ENCODE measurements at places on chromosomes 13 and 19.

DNA sequence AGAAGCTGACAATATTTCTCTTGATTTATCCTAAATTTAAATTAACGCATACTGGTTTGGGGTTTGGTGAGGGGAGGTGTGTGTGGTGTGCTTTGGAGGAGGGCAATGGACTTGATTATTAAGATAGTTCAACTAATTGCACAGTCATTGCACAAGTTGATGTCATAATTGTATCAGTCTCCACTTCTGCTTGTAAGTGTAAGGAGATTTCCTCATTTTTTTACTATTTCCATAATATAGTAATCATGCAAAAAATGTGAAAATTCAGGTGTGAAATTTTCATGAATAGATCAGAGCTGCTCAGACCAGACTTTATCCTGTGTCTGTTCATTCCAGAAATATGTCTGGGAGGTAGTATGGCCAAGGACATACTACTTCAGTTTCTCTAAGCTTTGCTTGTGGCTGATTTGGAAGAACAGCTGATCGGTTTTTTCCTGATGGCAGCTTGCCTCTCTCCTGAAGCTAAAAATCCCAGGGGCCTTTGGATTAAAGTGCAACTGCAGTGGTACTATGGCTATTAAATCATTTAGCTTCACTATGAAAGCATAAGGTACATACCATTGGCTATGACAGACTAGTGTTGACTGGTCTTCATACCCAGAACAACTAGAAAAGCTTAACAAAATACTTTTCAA is 201.8 kb upstream of the MIR17HG start:
- peak; percentile 41 for DNase-seq

- no peak for DNase-seq
Observed at GRCh38 chr13:99542788-99543406, 41.6 kb downstream of the TM9SF2 start.

- no peak for DNase-seq
Observed at GRCh38 chr13:89181041-89181440, 1509.9 kb downstream of the SLITRK5 start.

DNA sequence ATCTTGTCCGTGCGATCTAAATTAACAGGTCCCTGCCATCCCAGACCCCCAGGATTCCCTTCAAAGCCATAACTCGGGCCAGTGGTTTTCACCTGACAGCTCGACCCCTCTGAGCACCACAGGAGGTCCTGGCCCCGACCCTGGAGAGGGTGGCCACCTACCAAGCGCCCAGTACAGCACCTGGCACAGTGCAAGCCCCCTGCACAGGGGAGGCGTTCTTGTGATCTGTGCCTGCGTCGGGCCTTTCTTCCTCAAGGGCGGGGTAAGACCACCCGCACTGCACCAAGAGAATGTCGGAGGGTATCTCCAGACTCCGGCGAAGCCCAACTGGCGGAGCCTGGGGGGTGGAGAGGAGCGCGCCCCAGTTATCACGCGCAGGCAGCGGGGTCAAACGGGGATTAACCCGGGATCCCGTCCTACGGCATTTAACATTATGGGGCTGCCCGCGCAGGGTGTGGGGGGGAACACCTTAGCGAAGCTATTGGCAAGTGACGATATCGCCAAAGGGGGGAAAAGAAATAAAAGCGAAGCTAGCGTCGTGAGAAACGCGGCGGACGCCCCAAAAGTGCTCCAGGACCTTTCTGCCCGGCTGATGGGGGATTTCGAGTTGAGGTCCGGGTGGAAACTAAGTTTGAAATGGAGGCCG is 1.3 kb upstream of the HNRNPL start:
- no peak for DNase-seq

DNA sequence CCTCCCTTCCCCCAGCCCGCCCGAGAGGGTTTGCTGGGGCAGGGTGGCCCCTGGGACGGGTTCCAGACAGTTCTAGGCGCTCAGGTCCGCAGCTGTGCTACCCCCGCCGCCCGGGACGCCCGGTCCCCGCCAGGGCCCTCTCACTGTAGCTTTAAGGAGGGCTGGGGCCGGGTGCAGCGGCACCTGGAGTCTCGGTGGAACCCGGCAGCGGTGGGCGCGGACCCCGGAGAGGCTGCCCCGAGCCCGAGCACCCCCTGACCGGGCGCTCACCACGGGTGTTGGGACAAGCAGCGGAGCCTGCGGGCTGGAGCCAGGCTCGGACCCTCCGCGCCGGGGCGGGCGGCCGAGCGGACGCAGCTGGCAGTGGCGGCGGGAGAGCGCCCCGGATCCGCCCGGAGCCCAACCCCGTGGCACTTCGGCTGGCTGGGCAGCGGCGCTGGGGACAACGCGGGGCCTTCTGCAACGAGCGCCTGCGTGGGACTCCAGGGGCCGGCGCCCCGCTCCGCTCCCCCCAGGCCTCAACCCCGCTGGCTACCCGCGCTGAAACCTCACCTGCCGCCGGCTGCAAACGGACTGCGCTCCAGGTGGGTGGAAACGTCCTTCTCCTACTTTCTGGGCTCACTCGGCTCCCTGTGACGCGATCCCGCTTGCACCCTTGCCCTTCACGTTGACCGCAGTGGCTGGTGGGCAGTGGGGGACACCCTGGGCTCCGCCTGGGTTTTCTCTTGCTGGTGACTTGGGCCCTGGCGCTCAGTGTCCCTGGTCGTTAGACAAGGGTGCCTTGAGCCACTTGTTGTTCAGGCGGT is 81.1 kb downstream of the ZNF429 start:
- no peak for DNase-seq

DNA sequence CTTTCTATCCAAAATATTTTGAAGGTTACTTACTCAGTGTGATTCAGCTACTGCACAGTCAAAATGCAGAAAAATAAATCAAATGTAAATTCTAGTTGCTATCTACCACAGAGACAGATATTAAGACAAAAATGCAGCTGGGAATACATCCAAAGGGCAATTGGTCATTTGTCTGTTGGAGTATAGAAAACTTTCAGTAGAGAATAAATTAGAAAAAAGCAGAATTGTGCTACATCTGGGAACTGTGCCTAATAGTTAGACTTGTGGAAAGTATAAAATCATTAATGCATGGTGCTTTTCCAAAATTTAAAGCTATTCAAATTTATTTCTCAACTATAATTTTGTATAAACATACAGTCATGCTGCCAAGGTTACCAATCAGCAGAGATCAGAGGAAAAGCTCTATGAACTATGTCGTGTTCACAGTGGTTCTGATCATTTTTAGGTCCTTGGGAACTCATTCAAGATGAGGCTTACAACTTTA is 1635.8 kb downstream of the PCDH9 start:
- peak; percentile 98 for DNase-seq

- DNase-seq: peak; percentile 8
Observed at GRCh38 chr13:78100486-78100885, 181.9 kb upstream of the EDNRB start.

DNA sequence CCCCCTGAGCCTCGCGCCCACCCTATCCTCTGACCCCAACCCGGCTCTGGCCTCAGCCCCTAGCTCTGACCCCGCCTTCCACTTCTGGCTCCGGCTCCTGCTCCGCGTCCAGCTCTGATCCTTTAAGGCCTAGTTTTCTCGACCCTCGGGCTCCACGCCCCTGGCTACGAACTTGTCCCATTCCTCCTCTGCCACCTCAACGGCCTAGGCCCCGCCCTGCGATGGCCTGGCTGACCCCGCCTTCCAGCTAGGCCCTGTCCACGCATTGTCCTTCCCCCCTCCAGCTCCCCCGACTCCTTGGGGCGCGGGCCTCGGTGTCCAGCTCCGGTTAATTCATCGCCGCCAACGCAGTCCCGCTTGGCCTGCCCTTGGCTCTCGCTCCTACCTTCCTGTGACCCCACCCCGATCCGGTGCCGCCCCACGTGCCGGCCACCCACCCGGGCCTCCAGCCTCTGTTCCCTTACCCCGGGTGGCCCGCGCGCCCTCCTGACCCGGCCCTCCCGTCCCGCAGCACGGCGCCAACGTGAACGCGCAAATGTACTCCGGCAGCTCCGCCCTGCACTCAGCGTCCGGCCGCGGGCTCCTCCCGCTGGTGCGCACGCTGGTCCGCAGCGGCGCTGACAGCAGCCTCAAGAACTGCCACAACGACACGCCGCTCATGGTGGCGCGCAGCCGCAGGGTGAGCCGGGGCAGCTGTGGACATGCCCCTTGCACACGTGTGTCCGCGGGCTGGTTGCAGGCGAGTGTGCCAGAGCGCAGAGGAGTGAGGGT is 9.4 kb downstream of the BCL3 start:
- DNase-seq: peak; percentile 60

DNA sequence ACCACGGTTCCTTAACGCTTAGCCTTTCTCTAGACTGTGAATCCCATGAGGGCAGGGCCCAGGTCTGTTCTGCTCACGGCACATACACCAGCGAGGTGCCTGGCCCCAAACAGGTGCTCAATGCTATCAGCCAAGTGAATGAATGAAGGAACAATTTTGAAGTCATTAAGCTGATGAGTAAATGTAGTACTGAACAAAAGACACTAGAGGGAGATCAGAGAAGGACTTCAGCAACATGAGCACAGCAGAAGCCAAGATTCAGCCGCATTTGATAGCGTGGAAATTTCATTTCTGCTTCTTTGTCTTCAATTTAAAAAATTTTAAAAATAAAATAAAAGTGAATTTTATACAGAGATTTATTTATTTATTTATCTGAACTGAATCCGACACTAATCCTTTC is 20.1 kb upstream of the MYO16 start:
- peak; percentile 4 for DNase-seq

- DNase-seq: no peak
Observed at GRCh38 chr19:45878043-45878794, 7.7 kb downstream of the IRF2BP1 start.

GRCh38 chr13:112034231-112034630 is 32.7 kb upstream of the SOX1 start:
- DNase-seq: no peak

DNA sequence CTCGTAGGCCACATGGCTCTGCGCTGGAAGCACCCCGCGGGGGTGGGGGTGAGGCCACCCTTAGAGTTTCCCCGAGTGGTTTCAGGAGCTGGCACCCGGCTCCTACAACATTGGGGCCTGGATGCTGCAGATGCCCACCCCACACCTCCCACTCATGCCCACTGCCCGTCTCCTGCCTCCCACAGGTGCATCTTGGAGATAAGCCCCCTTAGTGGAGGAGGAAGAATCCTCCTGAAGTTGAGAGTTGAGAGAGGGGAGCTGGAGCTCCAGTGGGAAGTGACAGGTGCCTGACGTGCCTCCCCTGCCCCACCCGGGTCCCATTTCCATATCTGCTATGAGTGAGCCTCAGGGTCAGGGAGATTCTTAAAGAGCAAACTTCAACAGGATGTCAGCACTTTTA is 341.3 kb downstream of the TEX29 start:
- no peak for DNase-seq

DNA sequence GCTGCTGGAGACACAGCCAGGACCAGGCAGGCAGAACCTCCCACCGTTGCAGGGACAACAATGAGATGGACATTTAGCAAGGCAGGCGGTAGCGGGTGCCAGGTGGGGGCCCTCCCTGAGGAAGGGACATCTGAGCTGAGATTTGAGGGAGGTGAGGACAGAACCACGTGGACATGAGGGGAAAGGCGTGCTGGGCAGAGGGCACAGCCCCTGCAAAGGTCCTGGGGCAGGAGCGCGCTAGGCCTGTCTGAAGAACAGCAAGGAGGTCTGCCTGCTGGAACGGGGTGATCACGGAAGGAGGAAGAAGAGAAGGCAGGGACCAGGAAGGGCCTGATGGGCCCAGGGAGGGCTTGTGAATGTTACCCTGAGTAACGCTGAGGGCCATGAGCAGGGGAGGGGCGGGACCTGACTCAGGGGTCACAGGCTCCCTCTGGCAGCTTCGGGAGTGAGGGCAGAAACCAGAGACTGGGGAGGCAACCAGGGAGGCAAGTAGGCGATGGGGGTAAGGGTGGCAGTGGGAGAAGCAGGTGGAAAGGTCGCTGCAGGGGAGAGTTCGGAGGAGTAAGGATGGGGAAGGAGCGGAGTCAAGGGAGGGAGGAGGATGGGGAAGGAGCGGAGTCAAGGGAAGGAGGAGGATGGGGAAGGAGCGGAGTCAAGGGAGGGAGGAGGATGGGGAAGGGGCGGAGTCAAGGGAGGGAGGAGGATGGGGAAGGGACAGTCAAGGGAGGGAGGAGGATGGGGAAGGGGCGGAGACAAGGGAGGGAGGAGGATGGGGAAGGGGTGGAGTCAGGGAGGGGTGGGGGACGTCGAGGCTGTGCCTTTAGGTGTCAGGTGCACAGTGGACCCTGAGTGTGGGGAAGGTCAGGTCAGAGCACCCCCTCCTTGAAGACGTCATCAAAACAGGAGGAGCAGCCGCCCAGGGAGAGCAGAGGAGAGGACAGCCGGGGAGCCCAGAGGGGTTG is 15.7 kb upstream of the B3GNT3 start:
- DNase-seq: peak; percentile 33

DNA sequence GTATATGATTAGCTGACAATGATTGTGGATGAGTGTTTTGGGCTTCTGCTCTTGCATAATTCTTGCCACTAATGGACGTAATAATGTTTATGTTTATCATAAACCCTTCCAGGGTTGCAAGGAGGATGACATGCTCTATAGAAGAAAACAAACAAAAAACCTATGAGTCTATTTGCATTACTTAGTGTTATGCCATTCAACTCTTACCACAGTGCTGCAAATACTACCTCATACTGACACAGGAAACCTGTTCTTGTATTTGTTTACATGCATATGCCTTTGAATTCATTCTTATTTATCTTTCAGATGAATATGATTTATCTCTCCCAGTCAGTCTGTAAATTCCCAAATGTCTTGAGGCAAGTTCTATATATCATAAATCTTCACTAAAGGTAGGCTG is 39.6 kb upstream of the FREM2 start:
- DNase-seq: no peak

DNA sequence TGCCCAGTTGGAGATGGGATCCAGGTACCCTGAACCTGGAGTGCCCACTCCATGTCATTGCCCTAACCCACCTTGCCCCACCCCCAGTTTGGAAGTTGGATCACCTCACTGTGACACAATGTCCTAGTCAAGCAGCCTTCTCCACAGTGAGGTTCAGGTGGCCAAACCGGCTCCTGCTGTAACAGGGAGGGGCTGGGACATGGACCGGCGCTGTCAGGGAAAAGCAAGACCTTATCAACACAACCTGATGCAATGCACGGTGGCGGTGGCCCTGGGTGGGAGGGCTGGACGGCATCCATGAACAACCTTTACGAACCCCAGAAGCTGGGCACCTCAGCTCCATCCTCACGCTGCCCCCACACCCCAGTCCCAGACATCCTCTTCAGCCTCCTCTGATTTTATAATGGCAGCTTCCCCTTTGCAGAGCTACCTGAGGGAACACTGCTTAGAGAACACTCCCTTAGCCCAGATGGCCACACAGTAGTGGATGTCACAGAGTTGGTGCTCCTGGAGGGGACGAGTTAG is 1.6 kb upstream of the KRTDAP start:
- DNase-seq: no peak

GRCh38 chr19:17097593-17098126 is 22.1 kb downstream of the MYO9B start:
- DNase-seq: peak; percentile 14

GRCh38 chr19:3250675-3251074 is 26.2 kb downstream of the CELF5 start:
- no peak for DNase-seq

DNA sequence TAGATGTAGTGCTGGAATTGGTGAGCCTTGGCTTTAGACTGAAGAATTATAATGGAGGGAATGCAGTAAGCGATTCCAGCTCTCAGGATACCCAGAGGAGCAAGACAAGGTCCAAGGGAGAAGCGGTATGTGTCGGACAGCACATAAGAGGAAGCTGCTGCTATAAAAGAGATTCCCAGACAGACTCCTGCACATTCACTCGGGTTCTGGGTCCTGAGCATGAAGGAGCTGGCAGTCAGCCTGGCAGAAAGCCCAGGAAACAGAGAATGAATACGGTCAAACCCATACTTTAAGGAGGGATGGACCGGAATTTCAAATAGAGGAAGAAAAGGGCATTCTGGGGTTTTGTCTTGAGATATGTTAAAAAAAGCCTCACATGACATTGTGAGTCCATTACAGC is 308.3 kb downstream of the DNAJC15 start:
- DNase-seq: peak; percentile 36

Data from fibroblast of skin of abdomen (primary cell).